Fibroblast of skin of left quadriceps (primary cell): ENCODE measurements at places on chromosomes 1 and 21.
A peak's percentile ranks its signal among the peaks of the same experiment; 100 is the strongest.

GRCh38 chr1:23816906-23817305, 8.3 kb downstream of the HMGCL start:
- DNase-seq, result no peak

GRCh38 chr1:94532077-94532476, 9.5 kb downstream of the F3 start:
- DNase-seq, result no peak

DNA sequence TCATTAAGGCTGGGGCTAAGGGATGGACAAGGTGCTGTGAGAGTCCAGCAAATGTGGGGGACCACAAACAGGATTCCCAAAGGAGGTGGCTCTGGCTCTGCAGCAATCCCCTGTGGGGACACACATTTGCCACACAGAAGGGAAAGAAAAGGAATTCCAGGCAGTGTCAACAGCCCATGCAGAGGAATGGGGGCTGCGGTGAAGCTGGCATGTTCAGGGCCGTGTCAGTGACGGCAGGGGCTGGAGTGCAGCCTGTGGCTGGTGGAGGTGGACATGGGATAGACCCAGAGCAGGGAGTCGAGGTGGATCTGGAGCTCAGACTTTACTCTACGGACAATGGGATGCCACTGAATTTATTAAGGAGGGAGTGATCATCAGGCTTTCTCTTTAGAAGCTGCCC, 183.2 kb downstream of the TRABD2B start:
- DNase-seq, result no peak

GRCh38 chr21:38227401-38227800, 29.4 kb upstream of the KCNJ15 start:
- DNase-seq, result no peak

DNA sequence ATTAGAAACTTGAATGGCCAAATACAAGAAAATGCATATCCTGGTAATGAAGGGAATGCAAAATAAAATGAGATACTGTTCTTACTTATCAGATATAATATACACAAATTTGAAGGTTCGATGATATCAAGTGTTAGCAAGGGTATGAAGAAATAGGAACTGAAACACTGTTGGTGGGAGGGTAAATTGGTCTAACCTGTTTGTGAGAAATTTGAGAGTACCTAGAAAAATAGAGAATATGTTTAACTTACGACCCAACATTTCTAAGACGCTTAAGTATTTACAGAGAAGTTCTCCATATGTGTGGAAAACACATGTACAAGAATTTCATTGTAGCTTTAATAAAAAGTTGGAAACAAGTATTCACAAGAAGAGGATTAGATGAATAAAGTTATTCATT, 25.9 kb downstream of the ATG4C start:
- DNase-seq, result no peak

- no peak for DNase-seq
Observed at GRCh38 chr1:33784876-33785275, 79.0 kb upstream of the HMGB4 start.

GRCh38 chr1:62912028-62912638, 128.2 kb downstream of the ATG4C start:
- DNase-seq, result peak; percentile 5

- DNase-seq, result no peak
Observed at GRCh38 chr1:115832651-115833050, 8.3 kb downstream of the NHLH2 start.
